ENCODE measurements at places on chromosomes 1 and 21.

DNA sequence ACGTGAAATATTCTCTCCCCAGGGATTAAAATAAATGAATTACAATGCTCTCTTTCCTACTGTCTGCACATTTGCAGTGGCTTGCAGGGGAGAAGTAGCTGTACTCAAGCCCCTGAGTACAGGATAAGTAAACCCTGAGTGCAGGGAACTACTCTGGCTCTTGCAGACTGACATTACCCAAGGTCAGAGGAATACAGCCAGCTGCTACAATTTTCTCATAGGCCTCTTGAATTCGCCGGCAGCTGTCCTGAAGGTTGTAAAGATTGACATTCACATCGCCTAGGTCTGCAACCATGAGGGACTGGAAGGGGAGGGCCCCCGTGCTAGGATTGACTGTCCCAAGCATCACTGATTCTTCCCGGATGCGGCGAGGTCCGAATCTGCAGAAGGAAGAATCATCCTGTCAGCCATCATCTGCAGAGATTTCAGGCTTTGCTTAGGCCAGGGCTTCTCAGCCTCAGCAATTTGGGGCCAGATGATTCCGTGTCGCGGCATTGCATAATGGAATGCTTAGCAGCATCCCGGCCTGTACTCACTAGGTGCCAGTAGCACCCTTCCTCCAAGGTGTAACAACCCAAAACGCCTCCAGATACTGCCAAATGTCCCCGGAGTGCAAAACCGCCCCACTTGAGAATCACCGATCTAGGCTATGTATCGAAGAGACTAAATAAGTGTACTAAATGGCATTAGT is 1.7 kb downstream of the AGMAT start:
- DNase-seq: no peak

GRCh38 chr1:222786121-222786520 is 28.7 kb upstream of the DISP1 start:
- no peak for DNase-seq

- DNase-seq: peak; percentile 39
Observed at GRCh38 chr1:214331827-214332423, 51.0 kb downstream of the SMYD2 start.

DNA sequence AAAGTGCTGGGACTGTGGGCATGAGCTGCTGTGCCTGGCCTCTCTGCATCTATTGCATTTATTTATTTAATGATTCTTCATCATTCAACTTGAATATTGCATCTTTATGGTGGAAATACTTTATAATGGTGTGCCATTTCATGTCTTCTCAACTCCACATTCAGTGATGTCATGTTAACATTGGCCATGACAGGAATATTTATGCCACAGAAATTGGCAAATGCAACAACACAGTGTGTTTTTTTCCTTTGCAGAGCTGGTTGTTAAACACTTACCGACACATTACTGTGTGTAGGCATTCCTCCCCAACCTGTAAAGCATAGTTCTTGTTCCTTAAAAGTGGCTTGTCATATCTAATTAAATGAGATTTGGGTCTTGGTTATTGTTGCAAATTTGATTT is 57.4 kb upstream of the WDR26 start:
- DNase-seq: no peak

DNA sequence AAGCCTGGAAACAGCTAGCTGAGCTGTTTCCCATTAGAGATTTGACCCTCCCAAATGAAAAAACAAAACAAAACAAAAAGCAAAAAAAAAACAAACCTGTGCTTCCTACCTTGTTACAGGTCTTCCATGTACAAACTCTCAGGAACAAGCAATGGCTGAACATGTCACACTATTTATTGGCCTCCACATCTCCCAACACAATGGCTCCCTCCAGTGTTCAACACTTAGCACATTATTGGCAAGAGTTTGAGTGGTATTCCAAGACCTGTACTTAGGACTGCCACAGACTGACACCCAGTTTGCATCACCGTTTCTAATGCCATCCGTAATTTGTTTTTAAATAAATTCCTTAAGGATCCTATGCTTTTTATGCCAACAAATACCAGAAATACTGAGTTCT is 195.0 kb upstream of the OLFM3 start:
- no peak for DNase-seq

- no peak for DNase-seq
Observed at GRCh38 chr21:16797966-16798365, 714.9 kb upstream of the CXADR start.

DNA sequence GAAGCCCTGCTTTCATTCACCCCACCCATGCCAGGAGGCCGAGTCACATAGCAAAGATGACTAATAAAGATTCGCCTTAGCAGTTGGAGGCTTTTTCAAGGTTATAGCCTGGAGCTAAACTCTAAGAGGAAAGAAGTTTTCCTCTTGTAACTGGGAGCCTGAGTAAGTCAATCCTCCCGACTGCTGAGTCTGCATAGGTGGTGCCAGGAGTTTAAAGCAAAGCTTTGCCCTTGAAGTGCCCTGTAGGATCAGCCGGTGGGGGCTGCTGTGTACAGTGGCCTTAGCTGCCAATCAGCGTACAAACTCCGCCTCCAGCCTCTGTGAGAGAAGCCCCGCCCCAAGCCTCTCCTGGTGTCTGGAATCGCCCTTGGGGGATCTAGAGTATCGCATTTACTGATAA is 147.5 kb upstream of the SPATA6 start:
- no peak for DNase-seq

- no peak for DNase-seq
Observed at GRCh38 chr1:154492115-154492514, 9.9 kb upstream of the TDRD10 start.

DNA sequence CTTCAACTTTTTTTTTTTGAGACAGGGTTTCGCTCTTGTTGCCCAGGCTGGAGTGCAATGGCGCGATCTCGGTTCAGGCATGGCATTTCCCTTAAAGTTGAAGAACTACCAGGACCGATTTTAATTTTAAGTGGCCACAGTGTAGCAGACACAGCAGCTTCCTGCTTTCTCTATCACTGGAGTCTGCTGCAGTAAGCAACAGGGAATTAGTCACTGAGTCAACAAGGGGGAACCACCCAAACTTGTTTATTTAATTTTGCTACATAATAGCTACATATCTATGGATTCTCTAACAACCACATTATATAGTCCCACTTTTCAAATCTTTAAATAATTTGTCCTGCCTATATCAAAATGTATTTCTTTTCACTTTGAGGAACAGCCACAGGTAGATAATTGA is 12.5 kb upstream of the TNNI3K start:
- DNase-seq: no peak

DNA sequence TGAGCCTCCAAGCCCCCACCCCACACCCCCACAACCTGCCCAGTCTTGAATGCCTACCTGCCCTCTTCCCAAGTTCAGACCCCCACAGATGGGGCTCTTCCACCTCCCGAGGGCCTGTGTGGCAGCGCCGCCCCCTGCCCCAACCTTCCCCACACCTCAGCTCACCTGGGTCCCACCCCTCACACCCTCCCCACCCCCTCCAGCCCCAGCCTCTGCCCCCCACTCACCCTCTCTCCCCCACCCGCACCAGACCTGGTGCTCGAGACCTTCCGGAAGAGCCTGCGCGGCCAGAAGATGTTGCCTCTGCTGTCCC is 9.2 kb downstream of the TNFRSF18 start:
- DNase-seq: no peak

DNA sequence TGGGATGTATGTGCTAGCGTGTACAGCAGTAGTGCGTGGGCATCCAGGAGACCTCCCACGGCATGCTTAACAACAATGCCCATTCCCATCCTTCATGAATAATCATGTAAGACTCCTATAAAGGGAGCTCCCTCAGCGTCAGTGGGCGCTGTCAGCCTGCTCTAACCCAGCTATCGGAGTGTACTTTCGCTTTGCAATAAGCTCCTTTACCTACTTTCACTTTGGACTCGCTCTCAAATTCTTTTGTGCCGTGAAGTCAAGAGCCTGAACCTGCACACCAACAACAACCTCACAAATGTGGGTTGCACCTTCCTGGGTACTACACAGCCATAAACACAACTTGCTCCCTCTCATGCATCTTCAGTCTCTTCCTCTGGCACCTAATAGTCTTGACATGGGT is 114.8 kb upstream of the PAXBP1 start:
- peak; percentile 22 for DNase-seq

GRCh38 chr1:147821883-147822282 is 61.5 kb upstream of the GJA5 start:
- no peak for DNase-seq

GRCh38 chr1:33971018-33971710 is 107.3 kb downstream of the HMGB4 start:
- no peak for DNase-seq

DNA sequence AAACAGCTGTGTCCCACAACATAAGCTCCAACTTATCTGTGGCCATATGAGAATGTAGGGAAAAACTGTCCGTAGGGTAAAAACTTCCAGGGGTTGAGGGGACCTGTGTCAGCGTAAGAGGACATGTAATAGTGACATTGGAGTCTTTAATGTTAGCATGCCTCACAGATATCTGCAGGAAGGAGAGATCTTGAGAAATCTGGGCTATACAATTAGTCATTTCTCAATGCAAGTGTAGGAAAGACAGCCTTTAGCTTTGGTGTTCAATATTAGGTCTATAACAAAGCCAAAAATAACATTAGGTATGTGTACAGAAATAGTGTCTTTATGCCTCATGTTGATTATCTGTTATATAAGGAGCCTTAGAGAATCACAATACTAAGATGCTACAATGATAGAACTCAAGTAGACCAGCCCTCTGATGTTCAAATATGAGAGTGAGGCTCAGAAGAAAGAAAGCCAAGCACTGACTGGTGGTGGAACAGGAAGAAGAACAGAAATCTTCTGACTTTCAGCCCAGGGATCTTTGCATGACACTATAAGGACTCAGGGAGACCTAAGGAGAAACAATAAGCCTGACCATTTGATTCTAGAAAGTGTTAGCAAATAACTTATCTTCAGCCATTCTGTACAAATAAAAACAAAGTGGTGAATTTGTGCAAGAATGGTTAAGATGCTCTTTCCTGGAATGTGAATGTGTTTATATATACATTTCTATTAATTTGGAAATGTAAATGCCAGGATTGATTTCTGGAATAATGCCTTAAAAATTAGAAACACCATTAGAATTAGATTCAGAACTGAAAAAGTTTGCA is 152.6 kb downstream of the ZC3H11B start:
- no peak for DNase-seq

DNA sequence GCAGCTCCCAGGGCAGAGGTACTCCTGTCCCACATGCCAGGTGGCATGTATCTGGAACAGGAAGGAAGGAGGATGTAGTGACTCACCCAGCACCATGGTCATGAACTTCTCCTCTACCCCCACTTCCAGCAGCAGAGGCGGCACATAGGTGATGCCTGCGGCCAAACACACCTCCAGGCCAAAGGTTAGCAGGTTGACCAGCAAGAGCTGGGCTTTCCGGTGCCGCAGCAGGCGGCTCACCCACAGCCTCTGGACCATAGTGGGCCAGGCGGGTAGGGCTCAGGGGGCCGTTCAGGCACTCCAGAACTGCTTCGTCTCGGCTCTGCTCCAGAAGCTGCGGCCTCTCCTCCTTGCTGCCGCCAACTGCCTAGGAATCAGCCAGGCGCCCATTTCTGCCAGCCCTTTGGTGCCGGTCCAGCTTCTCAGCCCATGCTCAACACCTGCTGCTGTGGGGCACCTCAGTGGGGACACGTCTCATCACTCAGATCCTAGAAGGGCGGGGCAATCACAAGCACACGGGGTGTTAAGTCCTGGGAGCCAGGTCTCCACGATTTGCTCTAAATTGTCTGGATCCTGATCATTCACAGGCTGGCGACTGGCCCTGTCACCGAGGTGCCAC is 15.8 kb downstream of the SLC45A3 start:
- DNase-seq: no peak

- DNase-seq: no peak
Observed at GRCh38 chr1:66489151-66489550, 44.8 kb upstream of the SGIP1 start.

- DNase-seq: no peak
Observed at GRCh38 chr1:196355206-196355786, 252.9 kb downstream of the KCNT2 start.

GRCh38 chr1:229819091-229819490 is 193.0 kb downstream of the URB2 start:
- DNase-seq: no peak

- DNase-seq: no peak
Observed at GRCh38 chr1:115524236-115524635, 117.5 kb upstream of the VANGL1 start.

DNA sequence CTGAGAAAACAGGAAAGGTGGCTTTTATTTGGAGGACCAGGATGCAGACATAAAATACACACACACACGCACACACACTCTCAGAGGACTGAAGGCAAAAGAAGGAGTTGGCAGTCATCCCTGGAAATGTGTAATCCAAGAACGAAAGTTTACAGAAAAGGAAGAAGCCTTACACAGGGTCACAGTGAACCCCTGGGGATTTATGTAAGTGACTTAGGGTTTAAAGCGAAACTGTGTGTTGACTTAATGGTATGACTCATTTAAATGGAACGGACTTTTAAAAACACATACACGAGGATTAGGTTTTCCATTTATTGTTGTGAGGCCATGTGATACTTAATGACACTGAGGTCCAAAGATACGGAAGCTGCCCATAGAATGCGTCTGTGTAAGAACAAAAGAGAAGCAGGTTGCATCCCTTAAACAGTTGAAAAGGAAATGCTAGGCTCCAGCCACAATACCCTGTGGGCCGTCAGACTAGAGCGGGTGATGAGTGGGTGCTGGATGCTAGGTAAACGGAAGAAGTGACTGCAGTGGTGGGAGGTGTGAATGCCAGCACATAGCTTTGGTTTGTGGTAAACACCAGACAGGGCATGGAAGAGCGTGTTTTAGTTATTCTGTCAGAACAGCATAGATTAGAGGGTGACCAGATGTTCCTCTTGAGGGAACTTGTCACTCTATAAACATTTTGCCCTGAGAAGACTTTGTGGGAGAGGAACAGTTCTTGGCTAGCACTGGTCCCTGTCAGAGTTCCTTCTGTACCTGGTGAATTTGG is 21.6 kb upstream of the BCL10 start:
- DNase-seq: peak; percentile 66

GRCh38 chr1:243286409-243287122 is 30.7 kb downstream of the SDCCAG8 start:
- no peak for DNase-seq

DNA sequence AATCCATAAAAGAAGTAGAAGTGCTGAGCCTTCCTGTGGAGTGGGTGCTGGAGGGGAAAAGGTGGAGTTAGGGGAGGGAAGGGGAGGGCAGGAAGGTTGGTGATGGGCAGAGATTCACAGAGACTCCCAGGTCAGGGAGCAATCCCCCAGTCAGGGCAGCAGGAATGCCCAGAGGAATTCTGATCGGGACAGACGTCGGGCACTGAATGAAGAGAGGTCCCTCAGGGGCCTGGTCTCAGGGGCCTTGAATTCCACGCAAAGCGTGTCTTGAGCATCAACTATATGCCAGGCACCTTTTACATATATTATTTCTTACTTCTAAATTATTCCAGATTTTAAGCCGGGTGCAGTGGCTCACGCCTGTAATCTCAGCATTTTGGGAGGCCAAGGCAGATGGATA is 7.2 kb upstream of the PADI1 start:
- no peak for DNase-seq

- no peak for DNase-seq
Observed at GRCh38 chr1:204915861-204916495, 45.3 kb downstream of the NFASC start.

DNA sequence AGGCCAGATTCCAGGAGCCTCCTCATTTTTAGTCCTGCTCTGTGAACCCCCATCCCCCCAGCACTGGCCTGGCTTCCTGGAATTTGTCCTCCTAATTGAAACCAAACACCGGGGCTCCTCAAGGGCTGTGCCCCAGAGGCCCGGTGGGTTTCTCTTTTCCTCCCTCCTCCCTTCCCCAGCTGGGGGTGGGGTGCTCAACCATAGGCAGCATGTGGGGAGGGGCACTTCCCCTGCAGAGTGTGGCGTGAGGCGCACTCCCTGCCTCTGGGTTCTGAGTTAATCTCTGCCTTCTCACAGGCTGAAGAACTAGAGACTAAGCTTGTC is 67.5 kb upstream of the ACOT11 start:
- no peak for DNase-seq

- DNase-seq: no peak
Observed at GRCh38 chr1:63824451-63824850, 50.6 kb downstream of the ROR1 start.

Measured in activated CD4-positive, alpha-beta T cell treated with anti-CD3 and anti-CD28 coated beads, Interleukin-2, amount 50 U/mL, for 4 hours (primary cell).